Renal cortical epithelial cell (primary cell): ENCODE measurements at places on chromosomes 5 and 9. TPM values are rescaled to one million over a fixed set of nuclear protein-coding genes. Genes with fewer than 3 reads are reported as not detected.

Gene ECSCR
- total RNA-seq = 0.17 and 0.40 TPM in 2 replicates

Gene CDKN2B-AS1
- total RNA-seq = 3.9 and 4.7 TPM in 2 replicates

Gene IFNA21
- not detected in 2 replicates for total RNA-seq

GRCh38 chr9:2291980-2292704 is 277.0 kb downstream of the SMARCA2 start:
- peak; percentile 90 for DNase-seq

GRCh38 chr5:167244583-167244982 is 1046.9 kb upstream of the WWC1 start:
- DNase-seq = no peak

GRCh38 chr5:87786471-87786870 is 373.7 kb upstream of the CCNH start:
- no peak for DNase-seq

- DNase-seq = no peak
These were observed 6.2 kb downstream of the SNCB start for GRCh38 chr5:176624142-176624541.

- no peak for DNase-seq
These were observed 9.7 kb upstream of the UBAP1 start for GRCh38 chr9:34169125-34169524.
